ENCODE measurements at places on chromosomes 3 and 15.

- no peak for ATAC-seq
Observed at GRCh38 chr3:52845157-52845556, 10.3 kb upstream of the MUSTN1 start.

DNA sequence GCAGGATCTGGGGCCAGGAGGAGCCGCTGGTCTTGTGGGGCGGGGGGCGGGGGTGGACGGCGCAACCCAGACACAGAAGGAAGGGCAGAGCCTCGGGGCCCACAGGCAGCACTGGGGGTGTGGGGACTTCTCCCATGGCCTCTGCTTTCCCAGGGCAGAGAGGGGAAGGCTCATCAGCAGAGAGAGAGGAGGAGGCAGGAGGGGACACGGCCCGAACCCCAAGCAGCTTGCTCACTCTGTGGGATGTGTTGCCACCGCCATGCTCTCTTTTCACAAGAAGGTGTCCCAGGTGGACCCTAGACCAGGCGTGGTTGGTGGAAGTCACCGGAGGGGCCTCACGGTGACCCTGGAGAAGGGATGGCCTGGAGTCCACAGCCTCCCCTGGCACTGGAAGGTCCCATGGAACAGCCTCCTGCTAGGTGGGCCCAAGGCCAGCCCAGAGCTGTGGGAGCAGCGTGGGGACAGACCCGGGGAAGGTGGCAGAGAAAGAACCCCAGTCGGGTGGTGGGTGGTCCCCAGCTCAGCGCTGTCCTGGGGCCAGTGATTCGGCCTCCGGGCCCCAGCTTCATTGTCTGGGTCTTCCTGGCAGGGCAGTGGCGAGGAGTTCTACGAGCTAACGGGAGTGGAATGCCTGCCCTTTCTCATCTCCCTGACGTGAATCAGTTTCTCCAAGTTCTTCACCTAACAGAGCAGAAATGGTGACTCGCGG is 46.8 kb upstream of the PCSK6 start:
- no peak for ATAC-seq

- no peak for ATAC-seq
Observed at GRCh38 chr3:148329481-148330235, 368.0 kb upstream of the AGTR1 start.

- ATAC-seq = no peak
Observed at GRCh38 chr3:138468886-138469285, 34.5 kb downstream of the ESYT3 start.

DNA sequence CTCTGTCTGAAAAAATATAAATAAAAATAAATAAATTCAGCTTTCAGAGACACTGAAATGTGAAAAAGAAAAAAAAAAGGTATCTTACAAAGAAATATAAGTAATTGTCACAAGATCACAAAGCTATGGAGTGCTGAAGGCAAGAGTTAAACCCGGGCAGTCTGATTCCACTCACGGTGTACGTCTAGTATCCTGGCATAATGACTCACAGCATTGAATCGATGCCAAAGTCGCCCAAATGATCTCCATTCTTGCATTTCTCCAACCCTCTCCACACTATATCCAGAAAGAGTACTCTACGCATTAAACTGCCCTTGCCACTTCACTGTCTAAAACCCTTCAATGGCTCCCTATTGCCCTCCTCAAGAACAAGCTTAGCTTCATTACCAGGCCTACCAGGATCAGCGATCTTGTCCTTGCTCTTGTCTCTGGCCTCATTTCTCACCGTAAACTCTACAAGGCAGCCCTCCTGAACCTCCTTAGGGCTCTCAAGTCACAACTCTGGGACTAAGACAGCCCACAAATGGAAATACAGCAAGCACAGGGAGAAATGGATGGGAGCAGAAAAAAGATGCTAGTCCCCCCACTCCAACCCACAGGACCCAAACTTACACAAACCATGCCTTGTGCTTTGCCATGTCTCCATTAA is 7.7 kb downstream of the SUCLG2 start:
- ATAC-seq = no peak

- no peak for ATAC-seq
Observed at GRCh38 chr3:110343376-110343775, 728.2 kb upstream of the NECTIN3 start.

- peak; percentile 83 for ATAC-seq
Observed at GRCh38 chr3:194715022-194715800, 29.5 kb downstream of the FAM43A start.

Data from esophagus mucosa (tissue), 1 donor.